Colonic mucosa (tissue), 4 donors: ENCODE measurements at places on chromosomes 1 and 21. TPM values are rescaled to one million over a fixed set of nuclear protein-coding genes. Genes with fewer than 3 reads are reported as not detected.

DNA sequence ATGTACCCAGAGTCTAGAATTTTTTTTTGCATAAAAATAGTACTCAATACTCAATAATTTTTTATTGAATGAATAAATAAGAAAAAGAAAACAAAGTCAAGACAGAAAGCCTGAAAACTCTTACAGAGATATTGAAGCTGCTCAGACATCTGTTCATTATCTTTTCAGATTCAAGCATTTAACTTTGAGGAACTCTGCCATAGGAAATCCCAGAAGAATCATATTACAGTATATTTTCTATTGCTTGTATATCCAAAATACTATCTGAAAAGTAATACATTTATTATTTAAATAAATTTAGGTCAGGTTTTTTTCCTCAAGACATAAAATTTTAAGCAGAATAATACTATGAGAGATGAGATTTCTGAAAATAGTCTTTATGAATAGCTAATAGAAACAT lies 755.9 kb upstream of the ADGRL4 start:
- no peaks in the 10 kb centered on the region for H3K36me3 ChIP-seq
- DNase-seq, result no peak
- H3K4me1 ChIP-seq, result no peaks in the 10 kb centered on the region
- H3K27ac ChIP-seq, result no peak overlapping the region
- no peak overlapping the region for H3K4me3 ChIP-seq

- H3K27ac ChIP-seq, result no peak overlapping the region
- no peak for DNase-seq
- H3K4me1 ChIP-seq, result no peaks in the 10 kb centered on the region
- H3K27me3 ChIP-seq, result no peaks in the 10 kb centered on the region
- H3K36me3 ChIP-seq, result no peaks in the 10 kb centered on the region
Observed at GRCh38 chr1:62588000-62588399, 9.3 kb upstream of the ANGPTL3 start.

- no peak within 1 kb of the TSS for H3K27ac ChIP-seq
- H3K27me3 ChIP-seq, result peaks cover 25% of the 10 kb centered on the region
- no peak within 1 kb of the TSS for H3K4me3 ChIP-seq
- H3K4me1 ChIP-seq, result no peaks in the 10 kb centered on the region
- DNase-seq, result no peak
Observed at GRCh38 chr1:12063141-12064072, at the start of gene TNFRSF8. TNFRSF8 (plus strand) TSS chr1:12063303; CDS start chr1:12063599, 296 bp downstream.

DNA sequence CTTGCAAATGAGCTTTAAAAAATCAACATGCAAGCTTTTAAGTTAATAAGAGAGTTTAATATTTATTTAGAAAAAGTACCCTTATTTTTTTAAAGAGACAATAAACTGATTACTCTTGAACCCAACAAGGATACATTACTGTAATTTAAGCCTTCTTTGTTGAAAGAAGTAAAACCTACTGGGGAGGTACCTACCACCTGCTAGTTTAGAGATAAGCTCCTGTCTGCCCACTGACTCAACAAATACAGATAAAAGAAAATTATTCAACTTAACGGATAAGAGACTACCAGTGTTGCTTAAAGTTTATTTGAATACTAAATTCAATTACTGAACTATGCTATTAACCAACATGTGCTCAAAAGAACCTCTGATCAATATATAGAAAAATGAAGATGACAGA lies 23.1 kb downstream of the USP24 start:
- no peak overlapping the region for H3K4me3 ChIP-seq
- H3K36me3 ChIP-seq, result no peaks in the 10 kb centered on the region
- no peak overlapping the region for H3K27ac ChIP-seq
- no peaks in the 10 kb centered on the region for H3K27me3 ChIP-seq
- DNase-seq, result no peak

- peaks cover 4% of the 10 kb centered on the region for H3K4me1 ChIP-seq
- DNase-seq, result no peak
- H3K4me3 ChIP-seq, result no peak overlapping the region
- no peaks in the 10 kb centered on the region for H3K36me3 ChIP-seq
- H3K27ac ChIP-seq, result peak overlapping the region; percentile 27
Observed at GRCh38 chr1:64536836-64537490, 67.0 kb downstream of the CACHD1 start.

DNA sequence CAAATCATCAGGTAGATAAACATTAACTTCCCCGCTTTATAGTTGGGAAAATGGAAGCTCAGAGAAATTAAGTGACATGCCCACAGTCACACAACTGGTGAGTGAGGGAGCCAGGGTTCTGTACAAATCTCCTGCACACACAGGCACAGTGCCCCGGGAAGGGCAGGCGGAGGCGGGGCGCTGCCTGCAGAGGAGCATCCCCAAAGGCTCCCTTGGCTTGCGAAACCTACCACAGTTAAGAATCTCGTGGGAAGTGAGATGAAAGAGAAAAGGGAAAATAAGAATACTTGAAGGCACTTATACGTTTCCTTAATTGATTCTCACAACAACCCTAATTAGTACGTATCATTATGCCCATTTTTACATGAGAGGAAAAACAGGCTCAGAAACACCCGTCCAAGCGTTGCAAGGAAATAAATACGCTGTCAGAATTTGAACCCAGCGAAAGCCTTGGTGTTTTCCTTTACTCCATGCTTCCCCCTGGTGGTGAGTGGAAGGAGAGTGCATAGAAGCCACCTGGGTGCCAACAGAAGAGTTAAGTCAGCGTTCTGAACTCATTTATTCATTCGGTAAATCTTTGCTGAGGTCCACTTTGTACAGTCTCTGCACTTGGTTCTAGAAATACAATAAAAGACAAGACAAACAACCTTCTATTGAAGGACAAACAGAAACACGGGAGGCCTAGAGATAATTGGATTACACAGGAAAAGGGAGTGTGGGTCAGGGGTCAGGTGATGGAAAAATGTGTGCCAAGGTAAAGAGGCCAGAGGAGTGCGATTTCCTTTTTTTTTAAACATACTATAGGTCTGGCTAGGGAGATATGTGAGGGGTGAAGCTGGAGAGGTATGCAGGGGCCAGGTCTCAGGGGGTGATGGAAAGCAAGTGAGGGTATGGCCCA lies 28.4 kb downstream of the ACP6 start:
- no peaks in the 10 kb centered on the region for H3K27me3 ChIP-seq
- H3K4me3 ChIP-seq, result no peak overlapping the region
- H3K27ac ChIP-seq, result no peak overlapping the region
- H3K4me1 ChIP-seq, result no peaks in the 10 kb centered on the region

- no peaks in the 10 kb centered on the region for H3K4me1 ChIP-seq
- H3K4me3 ChIP-seq, result no peak overlapping the region
- no peaks in the 10 kb centered on the region for H3K27me3 ChIP-seq
- DNase-seq, result no peak
Observed at GRCh38 chr1:57048856-57049255, 83.0 kb upstream of the C8B start.

- H3K27ac ChIP-seq, result no peak overlapping the region
- H3K36me3 ChIP-seq, result no peaks in the 10 kb centered on the region
- no peak for DNase-seq
- no peak overlapping the region for H3K4me3 ChIP-seq
Observed at GRCh38 chr1:152743371-152744145, 14.3 kb upstream of the KPRP start.

DNA sequence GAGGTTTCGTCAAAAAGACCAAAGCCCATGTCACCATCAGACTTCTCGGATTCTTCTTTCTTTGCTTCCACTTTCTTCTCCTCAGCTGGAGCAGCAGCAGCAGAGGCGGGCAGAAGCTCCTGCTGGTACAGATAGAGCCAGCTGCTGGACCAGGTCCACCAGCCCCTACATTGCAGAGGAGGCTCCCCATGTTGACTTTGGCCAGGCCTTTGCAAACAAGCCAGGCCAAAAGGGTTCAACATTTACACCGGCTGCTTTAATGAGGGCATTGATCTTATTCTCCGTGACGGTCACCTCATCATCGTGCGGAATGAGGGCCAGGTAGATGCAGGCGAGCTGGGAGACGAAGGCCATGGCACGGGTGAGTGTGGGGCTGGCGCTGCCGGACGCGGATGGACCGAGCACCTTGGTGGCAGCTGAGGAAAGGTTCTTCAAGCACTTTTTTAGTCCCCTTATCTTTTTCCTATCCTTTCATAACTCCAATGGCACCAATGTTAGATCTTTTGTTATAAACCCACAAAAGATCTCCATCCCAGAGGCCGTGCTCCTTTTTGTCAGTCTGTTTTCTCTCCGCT lies 358.5 kb downstream of the RGS7 start:
- H3K27me3 ChIP-seq, result no peaks in the 10 kb centered on the region
- H3K4me1 ChIP-seq, result no peaks in the 10 kb centered on the region
- no peak overlapping the region for H3K4me3 ChIP-seq

- H3K27ac ChIP-seq, result peak overlapping the region; percentile 97
- peaks cover 9% of the 10 kb centered on the region for H3K36me3 ChIP-seq
- no peaks in the 10 kb centered on the region for H3K4me1 ChIP-seq
- peak overlapping the region; percentile 73 for H3K4me3 ChIP-seq
Observed at GRCh38 chr1:108692724-108693655, 880 bp downstream of the PRPF38B start.

DNA sequence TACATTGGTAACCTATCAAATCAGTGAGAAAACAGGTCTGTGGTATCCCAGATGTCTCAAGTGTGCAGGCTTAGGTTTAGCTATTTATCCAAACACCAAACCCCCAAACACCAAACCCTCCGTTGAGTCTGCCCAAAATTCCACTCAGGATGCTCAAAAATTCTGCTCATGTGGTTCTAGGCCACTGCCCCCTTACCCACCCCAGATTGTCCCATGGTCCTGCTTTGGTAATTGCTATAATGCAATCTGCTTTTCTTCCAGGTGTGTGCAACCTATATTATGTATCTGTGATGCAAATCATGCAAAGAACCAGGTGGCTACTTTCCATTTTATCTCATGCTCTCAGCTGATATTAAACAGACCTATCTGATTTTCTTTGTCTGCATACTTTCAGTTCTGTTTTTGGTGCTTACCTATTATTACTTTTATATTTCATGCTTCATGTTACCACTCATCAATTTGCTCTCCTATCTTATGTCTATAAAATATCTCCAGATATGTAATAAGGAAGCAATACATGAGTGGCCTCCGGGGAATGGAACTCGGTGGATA lies 123.7 kb downstream of the TOMM20 start:
- H3K4me3 ChIP-seq, result no peak overlapping the region
- no peaks in the 10 kb centered on the region for H3K27me3 ChIP-seq
- no peak overlapping the region for H3K27ac ChIP-seq
- no peaks in the 10 kb centered on the region for H3K36me3 ChIP-seq
- H3K4me1 ChIP-seq, result no peaks in the 10 kb centered on the region

Gene NKAIN1
- total RNA-seq, result not detected

Gene CFAP141
- total RNA-seq, result not detected

Gene RNU1-2
- total RNA-seq, result 1,159 TPM
